ENCODE measurements at places on chromosomes 1 and 21.

DNA sequence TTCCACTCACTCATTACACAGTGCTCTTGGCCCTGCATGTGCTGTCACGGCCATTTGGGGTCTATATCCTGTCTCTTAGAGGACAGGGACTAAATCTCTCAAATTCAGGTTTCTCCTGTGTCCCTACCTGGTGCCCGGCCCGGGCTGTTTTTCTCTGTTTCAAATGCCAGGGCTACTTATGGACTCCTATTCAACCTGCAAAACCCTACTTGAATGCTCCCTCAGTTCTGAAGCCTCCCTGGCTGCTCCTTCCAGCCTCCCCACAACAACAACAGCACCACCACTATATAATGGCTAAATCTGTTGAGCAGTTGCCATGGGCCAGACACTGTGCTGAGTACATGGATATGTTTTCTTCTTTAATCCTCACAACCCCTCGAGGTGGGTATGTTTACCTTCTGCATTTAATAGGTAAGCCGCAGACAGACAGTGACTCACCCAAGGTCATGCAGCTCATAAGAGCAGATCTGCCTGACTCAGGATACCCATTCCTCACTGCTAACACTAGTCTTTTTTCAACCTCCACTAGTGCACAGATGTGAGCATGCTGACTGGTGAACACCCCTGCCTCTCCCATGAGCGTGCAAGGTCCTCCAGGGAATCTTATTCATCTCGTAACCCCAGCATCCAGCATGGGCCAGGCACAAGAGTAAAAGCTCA is 29.9 kb downstream of the DHRS3 start:
- no peak for DNase-seq

DNA sequence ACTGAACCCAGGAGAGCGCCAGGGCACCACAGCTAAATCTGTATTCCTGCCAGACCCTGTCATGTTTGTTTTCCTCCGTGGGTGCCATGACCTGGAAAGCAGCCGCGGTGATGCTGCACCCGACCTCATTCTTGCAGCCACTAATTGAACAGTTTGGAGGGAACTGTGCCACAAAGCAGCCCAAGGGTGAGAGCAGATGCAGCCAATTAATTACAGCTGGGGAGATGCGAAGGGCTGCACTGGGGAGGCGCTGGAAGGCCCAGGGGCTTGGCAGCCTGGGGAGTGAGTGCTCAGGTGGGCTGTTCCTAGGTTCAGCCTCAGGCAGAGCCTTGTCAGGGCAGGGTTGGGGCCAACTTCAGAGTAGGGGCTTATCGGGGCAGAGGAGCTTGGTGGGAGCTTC is 158.4 kb upstream of the CD34 start:
- DNase-seq = no peak

DNA sequence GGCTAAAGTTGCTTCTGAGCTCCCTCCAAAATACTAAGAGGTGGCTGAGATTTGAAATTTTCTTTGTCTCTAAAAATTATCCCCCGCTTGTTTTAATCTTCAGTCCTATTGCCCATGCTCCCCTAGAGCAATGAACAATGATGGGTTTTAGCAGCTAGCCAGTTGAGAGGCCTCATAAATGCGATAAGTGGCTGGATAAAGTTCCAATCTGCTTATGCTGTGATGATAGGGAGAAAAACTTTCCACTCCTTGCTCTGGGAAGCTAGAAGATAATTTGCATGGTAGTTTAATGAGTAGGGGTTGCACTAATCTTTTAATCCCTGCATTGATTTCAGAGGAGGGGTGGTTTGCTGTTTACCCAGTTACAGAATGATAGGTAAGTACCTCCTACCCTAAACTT is 9.6 kb upstream of the PRPF3 start:
- no peak for DNase-seq

DNA sequence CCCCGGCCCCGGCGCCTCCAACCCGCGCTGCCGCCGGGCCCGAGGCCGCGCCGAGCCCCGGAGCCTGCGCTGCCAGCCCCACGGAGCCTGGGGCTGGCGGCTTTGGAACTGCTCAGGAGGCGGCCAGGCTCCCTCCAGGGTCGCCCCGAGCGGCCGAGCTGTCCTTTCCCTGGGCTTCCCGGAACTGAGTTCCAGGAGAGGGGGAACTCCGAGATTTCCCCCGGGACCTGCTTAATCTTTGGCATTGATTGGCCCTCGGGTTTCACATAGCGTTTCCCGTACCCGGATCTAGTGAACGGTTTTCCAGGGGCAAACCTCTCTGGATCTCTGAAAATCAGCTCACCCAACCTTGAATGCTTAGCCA is 504 bp downstream of the H6PD start:
- DNase-seq = no peak

- no peak for DNase-seq
Observed at GRCh38 chr1:197392541-197392940, 124.5 kb downstream of the CRB1 start.

GRCh38 chr1:184788970-184789369 is 34.3 kb upstream of the EDEM3 start:
- DNase-seq = no peak

Data from NCI-H187 treated with DMSO at 0.1 percent for 48 hours (cell line).